Inflammatory macrophage treated with lipopolysaccharide for 1 hour (primary cell): ENCODE measurements at places on chromosomes 1 and 21.

GRCh38 chr1:44061857-44062256 is 30.6 kb upstream of the SLC6A9 start:
- no peak for DNase-seq

GRCh38 chr1:22250724-22251123 is 107.8 kb upstream of the WNT4 start:
- no peak for DNase-seq

DNA sequence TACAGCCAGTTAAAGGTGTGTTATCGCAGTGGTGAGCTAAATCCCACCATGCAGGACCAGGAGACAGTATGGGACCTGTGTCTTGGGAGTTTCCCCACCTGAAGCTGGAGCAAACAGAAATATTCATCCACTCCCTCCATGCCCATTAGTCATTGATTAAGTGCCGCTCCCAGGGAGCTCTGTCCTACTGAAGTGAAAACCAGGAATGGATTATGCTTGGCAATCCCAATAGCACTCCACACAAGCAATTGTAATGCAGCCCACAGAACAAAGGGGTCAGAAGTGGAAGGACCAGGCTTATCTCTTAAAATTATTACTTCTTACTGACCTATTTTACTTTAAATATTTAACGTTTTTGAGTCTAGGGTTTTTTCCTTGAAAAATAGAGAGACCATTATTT is 1005.4 kb downstream of the ADGRL2 start:
- DNase-seq, result no peak

GRCh38 chr1:107829036-107829770 is 135.8 kb downstream of the VAV3 start:
- no peak for DNase-seq

DNA sequence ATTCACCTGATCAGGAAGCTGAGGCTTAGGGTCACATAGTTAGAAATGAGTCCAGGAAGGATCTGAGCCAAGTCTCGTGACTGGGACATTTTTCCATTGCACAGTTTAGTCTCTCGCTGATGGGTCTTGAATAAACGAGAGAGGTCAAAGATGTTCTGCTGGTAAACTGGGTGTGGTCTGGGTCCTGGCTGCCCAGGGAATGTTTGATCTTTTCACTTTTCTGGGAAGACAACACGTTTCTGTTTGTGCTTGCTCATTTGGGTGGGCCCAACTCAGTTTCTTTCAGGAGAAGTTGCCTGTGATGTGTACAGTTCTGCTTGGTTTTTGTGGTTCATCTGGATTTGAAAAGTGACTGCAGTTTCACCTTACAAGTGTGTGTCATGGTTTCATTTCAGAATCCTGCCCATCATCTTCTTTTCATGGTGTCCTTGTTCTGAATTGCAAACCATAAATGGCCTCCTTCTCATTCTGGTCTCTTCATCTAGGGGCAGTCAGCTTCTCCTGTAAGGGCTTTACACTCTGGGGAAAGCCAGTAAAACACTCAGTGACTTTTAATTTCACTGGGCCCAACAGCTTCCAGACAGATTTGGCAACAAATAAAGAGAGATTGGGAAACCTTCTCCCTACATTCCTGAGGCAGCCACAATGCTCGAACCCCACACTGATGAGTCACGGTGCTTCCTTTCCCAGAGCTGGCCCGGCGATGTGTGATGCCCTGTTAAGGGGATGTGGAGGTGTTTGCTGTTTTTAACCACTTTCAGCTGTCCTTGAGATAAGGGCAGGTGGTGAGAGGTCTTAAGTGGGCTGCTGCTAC is 7.2 kb upstream of the TACSTD2 start:
- DNase-seq, result peak; percentile 29

GRCh38 chr1:200866521-200866920 is 6.3 kb upstream of the GPR25 start:
- no peak for DNase-seq

- DNase-seq, result no peak
Observed at GRCh38 chr1:101317590-101317989, 80.8 kb downstream of the S1PR1 start.

DNA sequence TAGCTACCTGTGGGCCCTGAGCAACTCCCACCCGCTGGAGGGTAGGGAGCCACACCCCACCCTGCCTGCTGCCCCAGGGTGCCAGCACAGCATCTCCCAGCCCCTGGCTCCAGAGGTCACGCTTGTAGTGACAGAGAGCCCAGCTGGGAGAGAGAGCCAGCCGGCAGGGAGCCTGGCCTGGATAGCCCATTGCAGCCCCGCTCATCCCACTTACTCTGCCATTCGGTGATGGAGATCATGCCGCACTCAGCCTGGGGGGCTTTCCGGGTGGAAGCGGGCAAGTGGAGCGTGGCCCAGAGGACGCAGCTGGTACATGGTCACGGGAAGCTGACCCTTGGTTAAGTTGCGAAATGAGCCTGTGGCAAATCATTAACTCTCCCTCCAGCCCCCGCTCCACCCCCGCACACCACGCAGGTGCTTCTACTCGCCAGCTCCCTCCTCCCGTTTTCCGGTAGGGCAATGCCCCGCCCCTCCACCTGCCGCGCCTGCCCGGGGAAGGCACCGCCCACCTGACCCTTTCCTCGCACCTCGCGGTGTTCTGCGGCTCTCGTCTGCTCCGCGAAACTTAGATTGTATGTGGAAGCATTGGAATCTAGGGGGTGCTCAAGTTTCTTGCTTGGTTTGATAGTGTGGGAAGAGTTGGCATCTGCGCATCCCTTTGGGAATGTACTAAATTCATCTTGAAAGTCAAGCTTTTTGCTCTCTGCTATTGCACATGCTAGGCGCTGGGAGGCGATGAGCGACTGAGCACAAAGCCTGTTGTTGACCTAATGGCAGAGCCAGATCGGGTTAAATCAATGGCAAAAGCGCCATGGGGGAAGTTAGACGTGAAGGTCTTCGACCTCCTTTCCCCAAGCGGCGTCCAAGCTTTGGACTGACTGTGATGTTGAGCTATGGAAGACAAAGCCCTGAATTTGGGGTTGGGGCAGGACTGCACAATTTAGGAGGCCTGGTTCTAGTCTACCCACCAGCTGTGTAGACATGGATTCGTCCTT is at the start of gene GOLT1A:
Gene GOLT1A, minus strand, starts transcription at position 321 of the 995 bp plus-strand sequence. Its CDS starts 82 bp downstream, at position 239.
- peak; percentile 58 for DNase-seq

- no peak for DNase-seq
Observed at GRCh38 chr1:10962483-10962882, 50.0 kb upstream of the TARDBP start.

- DNase-seq, result no peak
Observed at GRCh38 chr1:197393105-197393504, 125.1 kb downstream of the CRB1 start.

- peak; percentile 25 for DNase-seq
Observed at GRCh38 chr1:145858238-145858900, 512 bp downstream of the PIAS3 start.

DNA sequence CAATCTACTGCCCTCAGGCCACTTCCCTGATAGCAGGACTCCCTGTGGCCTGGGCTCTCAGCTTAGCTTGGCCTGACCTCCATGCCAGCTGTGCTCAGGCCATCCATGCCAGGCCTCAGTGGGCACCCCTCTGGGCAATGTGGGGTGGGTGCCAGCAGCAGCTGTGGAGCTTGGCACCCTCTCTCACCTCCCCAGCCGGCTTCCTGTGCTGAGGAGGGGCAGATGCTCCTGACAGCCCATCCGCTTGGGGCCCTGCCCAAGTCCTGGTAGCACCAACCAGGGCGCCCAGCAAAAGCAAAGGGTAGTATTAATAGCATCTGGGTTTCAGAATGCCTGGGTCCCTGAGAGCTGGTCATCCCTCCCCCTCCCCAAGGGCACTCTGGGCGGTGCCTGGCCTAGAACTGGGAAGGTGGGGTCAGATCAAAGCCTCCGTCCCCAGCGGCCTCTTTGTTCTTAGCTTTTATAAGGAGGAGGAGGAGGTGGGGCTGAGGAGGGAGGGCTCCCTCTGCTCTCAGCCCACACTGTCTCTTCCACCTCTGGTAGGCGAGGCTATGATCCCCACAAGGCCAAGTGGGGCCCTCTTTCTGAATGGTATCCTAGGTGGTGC is 6.1 kb downstream of the EFNA4 start:
- no peak for DNase-seq

DNA sequence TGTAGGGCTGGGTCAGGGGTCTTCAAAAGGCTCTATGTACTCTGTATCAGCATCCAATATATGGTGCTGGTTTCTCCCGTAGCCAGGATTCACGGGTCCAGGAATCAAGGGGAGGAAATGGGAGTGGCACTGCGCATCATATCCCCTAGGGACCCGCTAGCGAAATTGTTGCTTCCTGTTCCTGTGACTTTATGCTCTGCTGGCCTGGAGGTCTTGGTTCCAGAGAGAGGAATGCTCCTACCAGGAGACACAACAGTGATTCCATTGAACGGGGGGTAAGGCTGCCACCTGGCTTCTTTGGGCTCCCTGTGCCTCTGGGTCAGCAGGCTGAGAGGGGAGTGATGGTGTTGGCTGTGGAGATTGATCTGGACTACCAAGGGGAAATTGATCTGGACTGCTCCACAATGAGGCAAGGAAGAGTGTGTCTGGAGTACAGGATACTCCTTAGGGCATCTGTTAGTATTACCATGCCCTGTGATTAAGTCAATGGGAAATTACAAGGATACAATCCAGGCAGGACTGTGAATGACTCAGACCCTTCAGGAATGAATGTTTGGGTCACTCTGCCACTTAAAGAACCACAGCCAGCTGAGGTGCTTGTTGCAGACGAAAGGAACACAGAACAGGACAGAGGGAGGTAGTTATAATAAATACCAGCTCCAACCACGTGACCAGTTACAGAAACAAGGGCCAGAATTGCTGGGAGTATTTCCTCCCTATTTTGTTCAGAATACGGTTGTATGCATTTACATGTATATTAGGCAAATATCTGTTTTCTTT is 10.2 kb downstream of the SPSB1 start:
- DNase-seq, result no peak

DNA sequence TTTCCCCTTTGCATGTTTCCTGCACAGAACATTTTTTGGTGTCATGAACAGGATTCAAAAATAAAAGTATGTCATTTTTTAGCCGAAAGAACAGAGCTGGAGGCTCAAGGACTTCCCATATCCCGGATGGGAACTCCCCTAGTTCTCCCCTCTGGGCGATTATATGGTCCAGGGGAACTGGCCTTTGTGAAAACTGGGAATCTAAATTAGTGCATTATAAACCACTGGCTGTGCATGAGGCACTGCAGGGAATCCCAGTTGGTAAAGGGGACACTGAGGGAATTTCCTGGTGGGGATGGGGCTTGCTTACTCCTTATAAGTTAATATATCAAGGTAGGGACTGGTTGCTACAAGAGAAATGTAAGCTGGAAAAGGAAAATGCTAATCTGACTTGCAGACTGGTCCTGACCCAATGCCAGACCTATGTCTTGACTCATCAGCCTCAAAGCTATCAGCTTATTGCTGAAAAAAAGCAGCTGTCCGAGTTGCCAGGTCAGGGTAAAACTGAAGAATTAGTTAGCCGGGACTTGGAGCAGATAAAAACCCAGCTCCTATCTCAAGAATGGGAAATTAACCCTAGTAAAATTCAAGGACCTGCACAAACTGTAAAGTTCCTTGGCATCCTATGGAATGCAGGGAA is 122.6 kb downstream of the FCRL5 start:
- DNase-seq, result peak; percentile 9

GRCh38 chr1:26160527-26161414 is 1.9 kb downstream of the FAM110D start:
- no peak for DNase-seq

GRCh38 chr1:15758343-15758931 is at the start of gene FBLIM1:
FBLIM1 (plus strand) TSS chr1:15758795; CDS start chr1:15764984, 6,189 bp downstream.
- no peak for DNase-seq

- no peak for DNase-seq
Observed at GRCh38 chr1:78070758-78071157, 25.0 kb downstream of the GIPC2 start.

GRCh38 chr1:79040424-79041082 is 34.0 kb upstream of the ADGRL4 start:
- peak; percentile 13 for DNase-seq

- DNase-seq, result peak; percentile 33
Observed at GRCh38 chr1:42335809-42336518, 929 bp upstream of the FOXJ3 start.

- DNase-seq, result no peak
Observed at GRCh38 chr1:168767894-168768584, 39.0 kb upstream of the DPT start.

DNA sequence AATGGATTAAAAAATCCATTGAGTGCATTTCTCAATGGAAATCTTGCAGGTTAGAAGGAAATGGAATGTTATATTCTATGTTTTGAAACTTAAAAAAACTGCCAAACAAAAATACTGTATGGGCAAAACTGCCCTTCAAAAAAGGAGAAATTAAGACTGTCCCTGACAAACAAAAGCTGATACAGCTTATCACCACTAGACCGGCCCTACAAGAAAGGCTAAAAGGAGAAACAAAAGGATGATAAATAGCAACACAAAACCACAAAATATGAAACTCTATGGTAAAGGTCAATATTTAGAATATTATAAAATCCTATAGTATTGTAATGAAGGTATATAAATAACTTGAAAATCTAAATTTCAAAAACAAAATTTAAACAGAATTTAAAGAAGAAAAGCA is 60.0 kb downstream of the SLC25A24 start:
- no peak for DNase-seq

- DNase-seq, result no peak
Observed at GRCh38 chr1:246537441-246537840, 28.6 kb downstream of the TFB2M start.

- no peak for DNase-seq
Observed at GRCh38 chr1:74517599-74518051, 5.2 kb upstream of the LRRC53 start.

DNA sequence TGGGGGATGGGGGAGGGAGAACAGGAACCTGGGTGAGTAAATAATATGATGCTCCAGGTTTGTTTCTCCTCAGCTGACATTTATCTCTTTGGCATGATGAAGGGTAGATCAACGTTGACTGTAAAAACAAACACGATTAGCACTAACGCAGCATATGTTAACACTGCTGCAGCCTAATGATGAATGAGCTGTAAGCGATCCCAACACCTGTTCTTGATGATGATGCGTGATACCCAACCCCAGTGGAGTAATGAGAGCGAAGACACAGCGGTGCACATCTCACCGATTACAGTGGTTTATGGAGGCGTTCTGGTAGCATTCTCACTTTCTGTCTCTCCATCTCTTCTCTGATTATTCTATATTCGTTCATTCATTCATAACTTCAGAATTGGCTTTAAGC is 640.4 kb downstream of the USP25 start:
- DNase-seq, result no peak

DNA sequence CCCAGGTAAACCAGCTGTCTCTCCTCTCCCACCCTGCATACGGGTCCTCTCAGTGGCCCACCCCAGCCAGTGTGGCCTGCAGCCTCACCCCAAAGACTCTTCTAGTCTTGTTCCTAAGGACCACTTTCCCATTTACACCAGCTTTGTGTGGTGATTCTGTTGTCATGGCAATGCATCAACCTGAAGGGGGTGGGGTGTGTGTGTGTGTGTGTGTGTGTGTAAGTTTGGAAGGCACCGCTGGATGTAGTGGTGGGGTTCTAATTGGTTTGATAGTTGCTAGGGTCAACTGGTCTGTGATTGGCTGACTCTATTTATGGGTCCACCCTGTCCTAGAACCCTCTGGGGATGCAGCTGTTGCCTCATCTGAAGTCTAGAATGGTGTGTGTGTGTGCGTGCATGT is 4.7 kb upstream of the CDK18 start:
- DNase-seq, result no peak
